ENCODE measurements at places on chromosomes 16 and 17. TPM values are rescaled to one million over a fixed set of nuclear protein-coding genes. Genes with fewer than 3 reads are reported as not detected.

ZNF385C gene
- not detected for total RNA-seq

CCL7 gene
- not detected for total RNA-seq

TAT gene
- total RNA-seq, result not detected

KCNH4 gene
- 1.9 TPM for total RNA-seq

PHOSPHO1 gene
- not detected for total RNA-seq

FBXO47 gene
- not detected for total RNA-seq

NXPH3 gene
- not detected for total RNA-seq

CCL4L2 gene
- total RNA-seq, result 48.4 TPM

NPB gene
- total RNA-seq, result 0.31 TPM

PPY gene
- not detected for total RNA-seq
